ENCODE measurements at places on chromosomes 16 and 17.

- DNase-seq = no peak
These were observed at the start of gene CENPV for GRCh38 chr17:16353317-16354174. TSS of gene CENPV (minus strand) at chr17:16353469. CDS start at chr17:16353436, 33 bp downstream.

DNA sequence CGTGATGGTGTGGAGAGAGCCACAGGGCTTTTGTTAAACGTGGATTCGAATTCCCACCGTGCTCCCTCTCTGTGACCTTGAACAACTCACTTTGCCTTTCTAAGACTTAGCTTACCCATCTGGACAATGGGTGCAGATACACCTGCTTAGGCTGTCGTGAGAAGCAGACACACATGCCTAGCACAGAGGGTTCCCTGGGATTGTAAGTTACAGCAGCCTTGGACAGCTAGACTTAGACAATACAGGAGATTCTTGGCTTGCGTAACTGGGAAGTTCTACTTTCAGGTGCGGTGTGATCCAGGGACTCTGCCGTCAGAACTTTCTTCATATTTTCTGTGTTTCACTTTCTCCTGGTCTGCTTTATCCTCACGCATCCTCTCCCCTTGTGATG lies 127.0 kb downstream of the ABCC1 start:
- no peak for DNase-seq

GRCh38 chr17:75326226-75326848 lies 37.1 kb upstream of the SLC25A19 start:
- DNase-seq = no peak

DNA sequence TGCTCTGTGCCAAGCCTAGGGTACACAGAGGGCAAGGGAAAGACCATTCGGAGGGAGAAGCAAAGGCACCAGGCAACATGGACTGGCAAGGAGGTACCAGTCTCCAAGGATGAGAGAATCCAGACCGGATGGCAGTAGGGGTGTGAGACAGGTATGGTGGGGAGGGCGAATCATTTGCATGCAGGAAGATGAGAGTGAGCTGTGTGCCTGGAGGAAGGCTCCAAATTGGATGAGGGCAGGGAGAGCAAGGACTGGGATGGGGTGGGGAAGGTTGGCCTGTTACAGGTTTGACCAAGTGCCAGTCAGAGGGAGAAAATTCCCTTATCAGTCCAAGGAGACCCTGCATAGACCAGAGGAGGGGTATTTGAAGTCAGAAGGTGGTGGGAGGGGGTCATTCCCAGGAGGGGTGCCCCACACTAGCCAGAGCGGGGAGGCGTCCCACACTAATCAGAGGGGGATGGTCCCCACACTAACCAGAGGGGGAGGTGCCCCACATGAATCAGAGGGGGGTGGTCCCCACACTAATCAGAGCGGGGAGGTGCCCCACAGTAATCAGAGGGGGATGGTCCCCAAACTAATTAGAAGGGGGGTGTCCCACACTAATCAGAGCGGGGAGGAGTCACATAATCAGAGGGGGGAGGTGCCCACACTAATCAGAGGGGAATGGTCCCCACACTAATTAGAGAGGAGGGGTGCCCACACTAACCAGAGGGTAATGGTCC lies 737 bp downstream of the CANT1 start:
- DNase-seq = no peak

- DNase-seq = no peak
These were observed 42.6 kb downstream of the NLRP1 start for GRCh38 chr17:5541610-5542202.

GRCh38 chr17:79695797-79696609 lies 34.7 kb upstream of the ENPP7 start:
- DNase-seq = peak; percentile 55

DNA sequence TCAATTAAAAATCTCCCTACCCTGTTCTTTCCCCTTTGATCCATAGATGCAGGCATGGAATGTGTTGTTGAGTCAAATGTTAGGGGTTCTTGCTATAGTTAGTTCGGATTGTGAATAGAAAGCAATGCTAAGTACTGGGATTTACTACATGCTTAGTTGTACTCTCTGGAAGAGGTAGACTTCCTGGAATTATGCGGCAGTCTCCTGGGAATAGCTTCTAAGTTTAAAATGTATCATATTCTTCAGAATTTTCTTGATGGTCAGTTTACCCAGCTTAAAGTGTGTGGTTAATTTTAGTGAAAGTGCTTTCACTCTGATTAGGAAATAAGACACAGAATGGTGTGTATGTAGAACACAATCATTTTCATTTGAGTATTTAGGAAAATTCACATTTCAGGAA lies 3.5 kb downstream of the CLTC start:
- DNase-seq = no peak

DNA sequence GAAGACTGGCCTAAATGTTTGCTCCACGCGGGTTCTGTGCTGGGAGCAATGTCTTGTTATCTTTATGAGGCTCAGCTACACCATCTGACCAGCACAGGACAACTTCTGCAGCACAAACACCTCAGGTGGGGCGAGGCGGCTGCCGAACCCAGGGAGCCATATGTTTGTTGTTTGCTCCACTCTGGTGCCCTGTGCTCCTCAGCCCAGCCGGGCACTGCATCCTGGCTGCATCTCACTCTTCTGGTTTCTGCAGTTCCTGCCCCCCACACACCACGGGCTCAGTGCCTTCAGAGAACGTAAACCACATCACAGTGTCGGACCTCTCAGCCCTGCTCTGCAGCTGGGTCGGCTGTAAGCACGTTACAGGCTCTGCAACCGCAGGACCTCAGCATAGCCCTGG lies 32.4 kb downstream of the MXRA7 start:
- DNase-seq = no peak

- no peak for DNase-seq
These were observed 1.6 kb upstream of the ODF4 start for GRCh38 chr17:8337802-8338752.

- DNase-seq = no peak
These were observed 264.2 kb downstream of the IRX3 start for GRCh38 chr16:54022362-54022761.

- no peak for DNase-seq
These were observed at the start of gene SMTNL2 for GRCh38 chr17:4584101-4584916. TSS of gene SMTNL2 (plus strand) at chr17:4584529. CDS start at chr17:4584606, 77 bp downstream.

- no peak for DNase-seq
These were observed 79.1 kb upstream of the SDK2 start for GRCh38 chr17:73723317-73723716.

GRCh38 chr16:399340-400019 lies 2.2 kb upstream of the DECR2 start:
- DNase-seq = no peak

Measured in left renal cortex interstitium (tissue), 4 donors.